ENCODE measurements at places on chromosomes 7 and 10.

DNA sequence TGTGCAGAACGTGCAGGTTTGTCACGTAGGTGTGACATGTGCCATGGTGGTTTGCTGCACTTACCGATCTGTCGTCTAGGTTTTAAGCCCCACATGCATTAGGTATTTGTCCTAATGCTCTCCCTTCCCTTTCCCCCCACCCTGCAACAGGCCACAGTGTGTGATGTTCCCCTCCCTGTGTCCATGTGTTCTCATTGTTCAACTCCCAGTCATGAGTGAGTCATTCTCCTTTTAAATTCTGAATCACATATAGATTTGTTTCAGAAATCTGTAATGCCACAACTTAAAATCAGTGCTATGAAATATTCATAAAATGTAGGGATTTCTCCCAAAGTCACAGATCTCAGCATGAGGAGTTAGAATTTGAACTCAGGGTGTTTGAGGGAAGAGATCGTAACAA is 552.5 kb upstream of the MBL2 start:
- DNase-seq, result no peak

- DNase-seq, result no peak
Measured at GRCh38 chr10:73643362-73643761, 2.1 kb upstream of the MYOZ1 start.

DNA sequence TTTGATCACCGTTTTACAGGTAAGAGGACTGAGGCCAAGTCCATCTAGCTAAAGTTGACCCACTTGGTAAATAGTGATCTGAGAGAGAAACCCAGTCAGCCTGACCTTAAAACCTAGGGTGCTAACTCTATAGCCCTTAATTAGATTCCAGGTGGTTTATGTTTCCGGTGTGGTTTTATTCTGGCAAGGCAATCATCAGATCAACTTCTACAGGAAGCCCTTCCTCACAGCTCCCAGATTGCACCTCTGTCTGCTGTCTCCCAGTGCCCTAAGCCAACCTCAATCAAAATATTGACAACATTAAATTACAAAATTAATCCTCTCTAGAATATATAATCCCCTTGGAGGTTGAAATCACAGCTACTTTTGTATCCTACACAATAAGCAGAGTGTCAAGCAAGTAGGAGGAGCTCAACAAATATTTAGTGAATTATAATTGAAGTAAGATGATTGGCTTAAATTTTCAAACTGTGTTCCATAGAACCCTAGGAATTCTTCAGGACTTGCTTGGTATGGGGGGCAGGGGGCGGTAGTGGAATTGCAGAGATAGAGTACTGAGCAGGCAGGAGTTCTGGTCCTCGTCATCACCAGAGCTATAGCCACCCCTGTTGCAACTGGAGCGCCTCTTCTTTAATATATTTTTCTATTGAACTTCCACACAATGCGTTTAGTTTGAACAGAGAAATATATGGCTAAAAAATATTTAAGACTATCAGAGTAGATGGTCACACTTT is 692.8 kb upstream of the LRRN3 start:
- DNase-seq, result no peak

- DNase-seq, result no peak
Measured at GRCh38 chr7:99326408-99326782, 697 bp downstream of the ARPC1A start.

Data from dermis microvascular lymphatic vessel endothelial cell (primary cell).